H1 (cell line): ENCODE measurements at places on chromosomes 4 and X. TPM values are rescaled to one million over a fixed set of nuclear protein-coding genes. Genes with fewer than 3 reads are reported as not detected.
A peak's percentile ranks its signal among the peaks of the same experiment; 100 is the strongest.

DNA sequence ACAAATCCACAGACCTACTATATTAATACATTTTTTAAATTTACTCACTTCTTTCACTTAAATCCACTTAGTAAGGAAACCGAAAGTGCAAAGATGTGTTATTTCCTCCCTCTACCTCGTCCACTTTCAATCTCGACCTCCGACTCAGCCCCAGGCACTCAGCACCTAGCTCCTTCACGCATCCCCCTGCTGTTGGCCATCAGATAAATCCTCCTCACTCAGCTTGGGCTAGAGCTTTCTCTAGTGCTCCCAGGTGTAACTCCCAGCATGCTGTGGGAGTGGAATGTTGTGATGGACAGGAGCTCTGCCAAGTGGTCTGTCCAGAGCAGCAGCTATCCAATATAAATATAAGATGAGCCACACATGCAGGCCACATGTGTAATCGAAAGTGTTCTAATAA lies 26.7 kb upstream of the TEC start:
- H3K27me3 ChIP-seq, result no peaks in the 10 kb centered on the region
- H3K27ac ChIP-seq, result no peak overlapping the region
- no peak for DNase-seq
- no peaks in the 10 kb centered on the region for H3K36me3 ChIP-seq
- no peak overlapping the region for H3K4me3 ChIP-seq

DNA sequence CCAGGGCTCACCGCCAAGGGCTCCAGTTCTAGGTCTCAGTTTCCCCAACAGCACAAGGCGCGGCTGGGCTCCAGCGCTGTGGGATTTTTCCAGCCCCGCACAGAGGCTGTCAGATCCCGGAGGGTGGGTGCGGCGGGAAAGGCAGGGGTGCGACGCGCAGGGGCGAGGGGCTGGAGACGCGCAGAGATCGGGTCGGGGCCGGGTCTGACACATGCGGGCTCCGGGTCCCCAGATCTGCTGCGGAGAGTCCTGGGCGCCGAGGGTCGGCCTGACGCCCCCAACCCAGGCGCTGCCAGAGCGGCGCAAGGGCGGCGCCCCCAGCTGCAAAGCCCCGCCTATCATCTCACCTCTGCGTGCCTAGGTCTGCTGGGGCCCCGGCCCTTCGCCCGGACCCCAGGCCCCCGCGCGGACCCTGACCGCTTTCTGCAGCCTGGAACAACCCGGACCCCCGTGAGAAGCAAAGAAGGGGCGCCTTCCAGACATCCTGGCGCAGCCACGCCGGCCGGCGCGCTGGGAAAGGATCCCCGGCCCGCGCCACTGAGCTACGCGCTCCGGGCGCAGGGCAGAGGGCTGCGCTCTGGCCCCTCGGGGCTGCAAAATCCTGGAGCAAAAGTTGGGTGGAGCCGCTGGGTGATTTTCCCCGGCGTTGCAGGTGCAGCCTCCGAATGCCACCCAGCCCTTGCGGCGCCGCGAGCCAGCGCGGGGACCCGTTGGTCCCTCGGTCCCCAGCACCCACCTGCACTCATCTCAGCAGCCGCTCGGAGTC lies 486 bp downstream of the ABLIM2 start:
- no peak for DNase-seq
- H3K4me3 ChIP-seq, result peak overlapping the region; percentile 63
- no peaks in the 10 kb centered on the region for H3K36me3 ChIP-seq
- H3K4me1 ChIP-seq, result peaks cover 5% of the 10 kb centered on the region
- H3K27me3 ChIP-seq, result peaks cover 43% of the 10 kb centered on the region

DNA sequence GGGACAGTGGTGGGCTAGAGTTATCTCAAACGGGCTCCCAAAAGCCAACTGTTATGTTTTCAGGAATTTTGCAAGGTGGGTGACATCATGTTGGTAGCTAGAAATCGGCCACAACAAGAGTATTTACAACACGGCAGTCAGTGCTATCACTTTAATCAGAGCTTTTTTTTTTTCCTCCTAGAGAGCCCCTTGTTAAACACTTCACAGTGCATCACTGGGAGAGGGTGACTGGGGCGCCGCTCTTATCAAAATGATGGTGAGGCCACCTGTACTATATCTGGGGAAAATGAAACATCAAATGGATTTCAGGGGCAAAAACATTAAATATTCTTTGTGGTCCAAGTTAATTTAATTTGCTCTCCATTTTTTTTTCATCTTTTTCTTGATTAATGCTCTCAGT lies 44.9 kb downstream of the MAMLD1 start:
- H3K4me3 ChIP-seq, result no peak overlapping the region
- H3K36me3 ChIP-seq, result no peaks in the 10 kb centered on the region
- H3K27me3 ChIP-seq, result no peaks in the 10 kb centered on the region
- H3K4me1 ChIP-seq, result no peaks in the 10 kb centered on the region

FRMD7 gene
- not detected in 2 replicates for total RNA-seq

MTM1 gene
- 8.4 and 9.5 TPM in 2 replicates for total RNA-seq

- H3K4me1 ChIP-seq, result no peaks in the 10 kb centered on the region
- no peak for DNase-seq
- H3K27me3 ChIP-seq, result no peaks in the 10 kb centered on the region
Observed at GRCh38 chrX:106987488-106987887, 12.5 kb downstream of the MORC4 start.

- no peak overlapping the region for H3K27ac ChIP-seq
- H3K27me3 ChIP-seq, result no peaks in the 10 kb centered on the region
- H3K4me1 ChIP-seq, result peaks cover 2% of the 10 kb centered on the region
- no peak for DNase-seq
Observed at GRCh38 chr4:89134775-89135319, 23.5 kb downstream of the TIGD2 start.

GRCh38 chrX:46912098-46912602 lies at the start of gene JADE3:
Gene JADE3, plus strand, starts transcription at chrX:46912421. Its CDS starts 72,474 bp downstream, at chrX:46984895.
- H3K27me3 ChIP-seq, result no peaks in the 10 kb centered on the region
- peak; percentile 9 for DNase-seq
- peak within 1 kb of the TSS; percentile 69 for H3K4me3 ChIP-seq
- H3K36me3 ChIP-seq, result no peaks in the 10 kb centered on the region
- no peaks in the 10 kb centered on the region; the same call in 1 of the 2 replicates for H3K4me1 ChIP-seq
- no peak within 1 kb of the TSS; the same call in 1 of the 2 replicates for H3K27ac ChIP-seq

DNA sequence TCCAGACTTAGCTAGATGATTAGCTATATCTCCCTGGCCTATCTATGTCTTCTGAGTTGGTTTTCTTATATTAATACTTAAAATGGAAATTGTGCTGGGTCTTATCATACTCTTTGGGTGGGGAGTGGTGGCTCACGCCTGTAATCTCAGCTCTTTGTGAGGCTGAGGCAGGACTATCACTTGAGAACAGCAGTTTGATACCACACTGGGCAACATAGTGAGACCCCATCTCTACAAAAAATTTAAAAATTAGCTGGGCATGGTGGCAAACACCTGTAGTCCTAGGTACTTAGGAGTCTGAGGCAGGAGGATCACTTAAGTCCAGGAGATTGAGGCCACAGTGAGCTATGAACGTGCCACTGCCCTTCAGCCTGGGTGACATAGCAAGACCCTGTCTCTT lies 30.4 kb downstream of the WDFY3 start:
- no peaks in the 10 kb centered on the region for H3K4me1 ChIP-seq
- no peak overlapping the region for H3K27ac ChIP-seq
- no peaks in the 10 kb centered on the region for H3K27me3 ChIP-seq
- H3K36me3 ChIP-seq, result no peaks in the 10 kb centered on the region
- no peak overlapping the region for H3K4me3 ChIP-seq

XAGE2 gene
- total RNA-seq, result not detected in 2 replicates

DNA sequence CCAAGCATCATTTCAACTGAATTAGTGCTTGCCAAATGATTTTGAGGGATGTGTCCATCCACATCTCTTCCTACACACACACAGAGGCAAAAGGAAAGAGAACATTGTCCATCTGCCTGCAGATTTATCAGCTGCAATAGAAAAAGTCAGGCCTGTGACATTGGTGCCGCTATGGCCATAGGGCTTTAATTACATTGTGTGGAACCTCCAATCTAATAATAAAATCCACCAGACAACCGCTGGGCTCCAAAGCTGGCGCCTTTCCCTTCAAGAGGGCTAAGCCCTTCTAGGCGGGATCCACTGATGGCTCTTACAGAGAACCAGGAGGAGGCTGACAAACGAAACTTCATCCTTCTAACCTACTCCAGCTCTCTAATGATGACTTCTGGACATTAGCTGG lies 60.6 kb downstream of the PHOX2B start:
- H3K4me1 ChIP-seq, result no peaks in the 10 kb centered on the region
- no peaks in the 10 kb centered on the region for H3K36me3 ChIP-seq
- no peak overlapping the region for H3K4me3 ChIP-seq
- H3K27me3 ChIP-seq, result no peaks in the 10 kb centered on the region

DNA sequence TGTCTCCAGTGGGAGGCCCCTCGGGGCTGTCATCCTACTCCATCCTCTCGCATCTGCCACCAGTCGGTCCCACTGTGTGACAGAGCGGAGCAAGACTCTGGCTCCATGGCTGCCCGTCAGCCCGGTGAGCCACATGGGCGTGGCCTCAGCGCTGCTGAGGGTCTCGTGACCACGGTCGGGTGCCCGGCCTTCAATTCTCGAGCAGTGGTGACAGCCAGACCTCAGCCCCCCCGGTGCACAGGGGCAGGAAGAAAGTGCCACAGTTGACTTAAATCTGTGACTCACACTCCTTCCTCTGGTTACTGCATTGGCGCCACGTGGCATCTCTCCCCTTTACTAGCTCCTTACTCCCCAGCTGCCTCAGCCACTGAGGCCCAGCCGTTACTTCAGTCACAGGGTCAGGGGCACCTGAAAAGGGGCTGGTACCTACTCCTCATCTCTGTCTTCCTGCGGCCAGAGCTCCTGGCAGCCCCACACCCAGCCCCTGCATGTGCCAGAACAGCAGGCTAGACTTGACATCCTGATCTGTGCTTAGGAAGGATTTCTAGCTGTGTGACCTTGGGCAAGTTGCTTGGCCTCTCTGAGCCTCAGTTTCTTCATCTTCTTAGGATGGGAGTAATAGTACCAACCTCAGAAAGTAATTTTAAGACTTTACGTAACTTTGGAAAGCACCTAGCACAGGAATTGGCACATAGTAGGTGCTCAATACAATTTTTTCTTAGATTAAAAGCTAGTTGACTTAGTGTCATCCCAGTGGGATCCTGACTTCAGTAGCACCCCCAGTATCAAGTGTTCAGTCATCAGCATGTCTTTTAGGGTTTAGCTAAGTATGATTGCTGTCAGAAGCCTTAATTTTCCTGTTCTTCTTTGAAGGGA lies 66.1 kb downstream of the TNIP2 start:
- no peaks in the 10 kb centered on the region for H3K27me3 ChIP-seq
- no peaks in the 10 kb centered on the region for H3K4me1 ChIP-seq
- H3K36me3 ChIP-seq, result peaks cover 23% of the 10 kb centered on the region; the same call in 1 of the 2 replicates
- DNase-seq, result no peak
- no peak overlapping the region for H3K27ac ChIP-seq

GRCh38 chr4:4930677-4931076 lies 71.2 kb downstream of the MSX1 start:
- no peaks in the 10 kb centered on the region for H3K27me3 ChIP-seq
- DNase-seq, result no peak
- H3K27ac ChIP-seq, result no peak overlapping the region
- no peaks in the 10 kb centered on the region for H3K36me3 ChIP-seq
- no peaks in the 10 kb centered on the region for H3K4me1 ChIP-seq

DNA sequence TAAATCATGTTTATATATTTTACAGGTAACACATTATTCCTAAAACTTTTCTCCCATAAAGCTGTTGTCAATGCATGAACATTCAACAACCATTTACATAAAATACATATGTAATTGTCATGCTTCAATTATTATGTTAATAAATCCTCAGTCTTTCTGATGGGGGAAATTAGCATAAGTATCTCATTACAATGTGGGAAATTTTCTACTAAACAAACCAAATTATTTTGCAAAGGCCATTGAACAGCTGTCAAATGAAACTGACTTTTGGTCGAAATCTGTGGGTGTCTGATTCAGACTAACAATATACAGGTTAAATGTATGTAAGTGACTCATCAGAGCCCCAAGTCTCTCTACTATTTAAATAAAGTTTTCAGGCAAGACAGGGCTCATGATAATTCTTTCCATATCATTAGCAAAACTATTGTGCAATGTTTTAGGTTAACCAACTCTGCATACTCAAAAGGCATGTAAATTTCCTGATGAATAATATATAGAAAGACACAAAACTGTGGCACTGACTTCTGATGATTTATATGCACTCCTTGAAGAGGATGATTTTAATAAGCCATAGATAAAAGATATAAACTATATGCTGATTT lies 795.3 kb upstream of the AADAT start:
- no peaks in the 10 kb centered on the region for H3K27me3 ChIP-seq
- peaks cover 9% of the 10 kb centered on the region; the same call in 1 of the 2 replicates for H3K4me1 ChIP-seq
- no peaks in the 10 kb centered on the region for H3K36me3 ChIP-seq
- DNase-seq, result no peak
- no peak overlapping the region for H3K27ac ChIP-seq

DNA sequence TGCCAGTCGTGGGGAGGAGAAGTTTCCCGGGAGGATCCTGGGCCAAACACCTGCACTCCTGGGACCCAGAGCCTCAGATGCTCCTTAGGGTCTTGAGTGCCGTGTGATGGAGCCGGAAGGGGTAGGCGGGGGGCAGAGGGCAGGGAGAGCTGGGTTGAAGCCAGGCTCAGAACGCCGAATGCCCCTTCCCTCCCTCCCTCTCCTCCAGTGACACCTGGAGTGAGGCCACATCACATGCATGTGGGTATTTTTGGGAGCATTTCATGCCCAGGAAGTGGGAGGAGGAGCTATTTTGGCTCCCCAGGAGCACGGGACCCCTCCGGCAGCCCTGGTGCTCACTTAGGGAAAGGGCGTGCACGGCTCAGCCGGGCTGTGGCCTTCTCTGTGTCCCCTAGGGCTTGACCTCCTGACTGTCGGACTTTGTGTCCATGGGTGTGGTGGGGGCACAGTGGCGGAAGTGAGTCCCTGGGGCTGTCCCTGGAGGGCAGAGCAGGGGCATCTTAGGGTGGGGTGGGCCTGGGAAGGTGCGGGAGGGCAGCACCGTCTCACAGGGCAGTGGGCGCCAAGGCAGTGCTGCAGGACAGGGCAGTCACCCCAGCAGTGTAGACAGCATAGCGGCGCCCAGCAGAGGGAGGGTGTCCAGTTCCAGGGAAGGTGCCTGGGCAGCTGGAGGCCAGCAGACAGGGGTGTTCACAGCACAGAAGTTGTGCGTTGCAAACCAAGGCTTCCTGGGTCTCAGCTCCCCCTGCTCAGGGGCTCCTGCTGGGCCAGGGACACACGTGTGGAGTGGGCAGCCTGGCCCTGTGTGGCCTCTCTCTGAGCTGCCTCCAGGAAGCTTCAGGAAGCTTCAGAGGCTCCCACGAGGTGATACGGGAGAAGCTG lies 4.9 kb upstream of the CPLX1 start:
- no peaks in the 10 kb centered on the region for H3K36me3 ChIP-seq
- no peak overlapping the region for H3K27ac ChIP-seq
- DNase-seq, result no peak
- H3K27me3 ChIP-seq, result peaks cover 13% of the 10 kb centered on the region
- no peaks in the 10 kb centered on the region; the same call in 1 of the 2 replicates for H3K4me1 ChIP-seq
- no peak overlapping the region for H3K4me3 ChIP-seq

SLITRK2 gene
- total RNA-seq, result 0.33 and 0.39 TPM in 2 replicates

CENPVL1 gene
- total RNA-seq, result 2.9 and 3.2 TPM in 2 replicates

DNA sequence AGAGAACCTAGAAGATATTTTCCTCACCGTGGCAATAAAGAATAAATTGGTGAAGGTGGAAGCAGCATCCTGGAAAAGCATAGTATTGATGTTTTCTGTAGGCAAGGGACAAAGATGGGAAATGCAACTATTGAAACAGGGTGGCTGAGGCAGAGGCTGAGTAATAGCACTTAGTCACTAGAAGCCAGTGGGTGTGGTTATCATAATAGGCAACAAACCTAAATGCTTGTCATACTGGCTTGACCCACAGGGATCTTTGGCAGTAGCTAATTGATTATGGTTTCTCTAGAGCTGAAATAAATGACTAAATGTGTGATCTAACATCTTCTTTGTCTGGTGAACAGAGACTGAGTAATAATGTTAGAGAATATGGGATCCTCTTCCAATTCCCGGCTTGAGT lies 353.6 kb upstream of the RPS6KA3 start:
- DNase-seq, result no peak
- H3K36me3 ChIP-seq, result no peaks in the 10 kb centered on the region
- H3K4me1 ChIP-seq, result no peaks in the 10 kb centered on the region
- no peaks in the 10 kb centered on the region for H3K27me3 ChIP-seq
- no peak overlapping the region for H3K4me3 ChIP-seq
